ENCODE measurements at places on chromosomes 2 and 18. TPM values are rescaled to one million over a fixed set of nuclear protein-coding genes. Genes with fewer than 3 reads are reported as not detected.

SNTG2 gene
- total RNA-seq = 0.60 TPM

TUBA4B gene
- not detected for total RNA-seq

NOL4 gene
- total RNA-seq = not detected

HYCC2 gene
- total RNA-seq = 16.7 TPM

MZT2A gene
- 113 TPM for total RNA-seq

SERPINB13 gene
- total RNA-seq = 281 TPM

PKDCC gene
- total RNA-seq = 1.8 TPM

PSME4 gene
- 43.3 TPM for total RNA-seq

NT5C1B gene
- not detected for total RNA-seq

SF3B1 gene
- total RNA-seq = 113 TPM

UGT1A9 gene
- 0.08 TPM for total RNA-seq

VAPA gene
- 232 TPM for total RNA-seq

MC2R gene
- not detected for total RNA-seq

PREB gene
- 26.5 TPM for total RNA-seq

KRTCAP3 gene
- total RNA-seq = 26.0 TPM

PLCD4 gene
- total RNA-seq = 5.7 TPM

LRATD1 gene
- total RNA-seq = 74.7 TPM

UNC80 gene
- total RNA-seq = 0.04 TPM

DNPEP gene
- 32.3 TPM for total RNA-seq

COL3A1 gene
- 43.8 TPM for total RNA-seq

UGT1A10 gene
- 6.9 TPM for total RNA-seq

IHH gene
- 0.08 TPM for total RNA-seq

DOK1 gene
- 0.56 TPM for total RNA-seq

ABCG5 gene
- not detected for total RNA-seq

FSHR gene
- not detected for total RNA-seq

NT5DC4 gene
- not detected for total RNA-seq

MERTK gene
- total RNA-seq = 5.4 TPM

CFC1 gene
- not detected for total RNA-seq

LTBP1 gene
- total RNA-seq = 33.8 TPM

MARCHF4 gene
- not detected for total RNA-seq

RIT2 gene
- total RNA-seq = not detected

SERPINE2 gene
- total RNA-seq = 63.7 TPM

POTEF gene
- total RNA-seq = not detected

UGT1A3 gene
- total RNA-seq = 0.28 TPM

ALPG gene
- total RNA-seq = not detected

ALPP gene
- total RNA-seq = not detected

RFX8 gene
- not detected for total RNA-seq

C1QL2 gene
- total RNA-seq = not detected

ASPRV1 gene
- 0.16 TPM for total RNA-seq

GRP gene
- total RNA-seq = not detected

KCNG2 gene
- 0.20 TPM for total RNA-seq

Measured in esophagus mucosa (tissue), 1 donor.